ENCODE measurements at places on chromosomes 1 and 21. TPM values are rescaled to one million over a fixed set of nuclear protein-coding genes. Genes with fewer than 3 reads are reported as not detected.

LRRC3 gene
- total RNA-seq, result 6.8 TPM

FCRL2 gene
- 0.31 TPM for total RNA-seq

DNA sequence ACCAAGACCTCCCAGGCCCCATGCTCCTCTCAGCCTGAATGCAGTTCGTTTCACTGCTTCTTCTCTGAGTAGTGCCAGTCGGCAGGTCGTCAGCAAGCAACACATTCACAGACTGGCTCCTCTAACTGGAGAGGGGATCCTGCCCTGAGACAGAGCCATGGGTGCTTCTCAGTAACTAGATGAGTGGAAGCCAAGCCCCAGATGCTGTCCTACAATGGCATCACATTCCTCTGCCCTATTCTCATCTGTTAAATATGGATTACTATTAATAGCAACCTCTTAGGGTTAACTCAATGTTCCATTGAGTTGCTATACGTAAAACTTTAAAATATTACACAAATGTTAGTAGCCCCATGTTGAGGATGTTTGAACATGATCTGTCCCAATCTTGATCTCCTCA, 84.2 kb upstream of the S1PR1 start:
- no peak for DNase-seq

SV2A gene
- 1.7 TPM for total RNA-seq

DNA sequence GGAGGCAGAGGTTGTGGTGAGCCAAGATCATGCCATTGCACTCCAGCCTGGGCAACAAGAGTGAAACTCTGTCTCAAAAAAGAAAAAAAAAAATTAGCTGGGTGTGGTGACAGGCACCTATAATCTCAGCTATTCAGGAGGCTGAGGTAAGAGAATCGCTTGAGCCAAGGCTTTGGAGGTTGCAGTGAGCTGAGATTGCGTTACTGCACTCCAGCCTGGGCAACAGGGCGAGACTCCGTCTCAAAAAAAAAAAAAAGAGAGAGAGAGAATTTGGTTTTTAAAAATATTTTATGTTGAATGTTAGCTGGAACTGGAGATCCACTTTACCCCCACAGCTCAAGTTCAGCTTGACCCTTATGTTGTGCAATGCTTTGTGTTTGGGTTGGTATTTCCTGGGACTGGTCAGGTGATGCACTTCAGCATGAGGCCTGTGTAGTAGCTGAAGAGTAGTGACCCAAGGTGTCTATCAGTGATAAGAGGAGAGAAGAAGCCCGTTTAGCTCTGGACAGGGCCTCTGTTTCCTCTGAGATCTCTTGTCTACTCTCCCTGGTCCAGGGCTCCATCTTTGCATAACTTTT, 36.8 kb upstream of the MACF1 start:
- no peak for DNase-seq

GRCh38 chr1:30109853-30110252, 613.5 kb downstream of the MATN1 start:
- no peak for DNase-seq

GRCh38 chr1:54549181-54549924, 1.3 kb downstream of the ACOT11 start:
- no peak for DNase-seq

- DNase-seq, result no peak
Measured at GRCh38 chr1:25117233-25117823, 115.0 kb downstream of the SYF2 start.

SPRR2B gene
- total RNA-seq, result not detected

DNA sequence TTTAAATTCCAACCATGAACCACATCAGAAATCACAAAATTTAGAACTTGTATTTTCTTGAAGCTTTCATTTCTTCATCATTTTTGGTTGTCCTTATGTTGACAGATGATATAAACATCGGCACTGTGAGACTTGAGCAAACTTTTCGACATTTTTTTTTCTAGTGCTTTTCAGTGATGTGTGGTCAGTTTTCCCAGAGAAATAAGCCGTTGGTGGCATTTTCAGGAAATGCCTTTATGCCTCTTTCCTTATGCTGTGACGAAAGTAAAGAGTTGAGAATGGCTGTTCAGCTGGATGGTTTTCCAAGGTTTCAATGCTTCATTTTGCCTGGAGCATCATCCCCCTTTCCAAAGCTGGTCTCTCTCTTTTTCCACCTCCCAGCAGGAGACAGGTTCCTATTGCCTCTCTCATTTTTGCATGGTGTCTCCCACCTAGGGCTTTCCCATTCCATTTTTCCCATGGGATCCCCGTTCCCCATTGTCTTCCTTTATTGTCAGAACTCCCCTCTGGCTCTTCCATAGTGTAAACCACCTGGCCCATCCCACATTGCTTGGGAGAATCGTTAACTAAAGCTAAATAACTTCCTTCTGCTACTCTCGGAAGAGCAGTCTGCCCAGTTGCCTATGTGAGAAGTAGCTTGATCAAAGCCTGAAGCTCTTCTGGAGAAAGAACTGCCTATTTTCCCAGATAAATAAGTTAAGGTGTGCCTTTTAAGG, 61.4 kb upstream of the DYNLT5 start:
- DNase-seq, result no peak

DNA sequence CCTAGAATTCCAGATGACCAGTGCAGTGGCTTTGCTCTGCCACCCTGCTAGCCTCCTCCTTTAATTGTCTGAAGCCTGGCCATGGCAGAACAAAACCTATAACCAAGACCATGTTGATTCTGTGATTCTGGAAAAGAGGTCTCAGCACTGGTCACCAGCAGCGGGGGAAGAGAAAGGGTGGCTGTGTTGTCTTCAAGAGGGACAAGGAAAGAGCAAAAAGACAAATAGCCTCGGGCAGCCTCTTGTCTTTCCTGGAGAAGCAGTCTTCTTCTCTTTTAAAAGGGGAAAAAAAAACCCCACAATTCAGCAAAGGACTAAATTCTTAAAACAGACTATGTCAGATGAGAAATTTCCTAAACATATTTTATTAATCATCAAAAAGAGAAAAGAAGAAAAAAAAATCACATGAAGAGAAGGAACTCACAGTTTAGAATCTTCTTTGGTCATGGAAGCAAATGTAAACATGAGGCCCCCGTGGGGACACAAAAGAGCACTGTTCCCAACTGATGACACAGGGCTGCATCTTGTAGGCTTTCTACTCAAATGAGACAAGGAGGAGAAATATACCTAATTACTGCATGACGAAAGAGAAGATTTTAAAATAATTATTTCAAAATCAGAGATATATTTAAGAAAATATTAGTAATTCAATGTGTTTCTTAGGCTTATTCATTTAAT, 36.3 kb upstream of the RAP1GAP start:
- no peak for DNase-seq
